Activated naive CD4-positive, alpha-beta T cell (primary cell): ENCODE measurements at places on chromosomes 16 and 17.

- peak; percentile 25 for DNase-seq
These were observed 119.1 kb upstream of the SMURF2 start for GRCh38 chr17:64781014-64781756.

- no peak for DNase-seq
These were observed 41.7 kb downstream of the DNAH17 start for GRCh38 chr17:78535273-78536197.

DNA sequence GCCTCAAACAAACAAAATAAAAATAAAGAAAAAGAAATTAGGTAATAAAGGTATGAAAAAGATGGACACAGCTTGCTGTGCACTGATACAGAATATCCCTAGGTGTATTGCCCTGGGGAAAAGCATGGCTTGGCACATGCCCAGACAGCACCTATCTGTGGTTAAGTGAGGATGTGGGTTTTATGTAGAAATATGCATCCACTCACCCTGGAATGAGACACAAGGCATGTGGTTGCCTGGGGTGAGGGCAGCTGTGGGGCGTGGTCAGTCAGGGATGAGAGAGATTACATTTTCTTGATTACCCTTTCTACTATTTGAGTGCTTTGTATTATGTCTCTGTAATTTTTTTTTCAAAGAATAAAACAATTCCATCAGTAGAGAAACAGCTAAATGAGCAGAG, 6.9 kb downstream of the PLLP start:
- no peak for DNase-seq

DNA sequence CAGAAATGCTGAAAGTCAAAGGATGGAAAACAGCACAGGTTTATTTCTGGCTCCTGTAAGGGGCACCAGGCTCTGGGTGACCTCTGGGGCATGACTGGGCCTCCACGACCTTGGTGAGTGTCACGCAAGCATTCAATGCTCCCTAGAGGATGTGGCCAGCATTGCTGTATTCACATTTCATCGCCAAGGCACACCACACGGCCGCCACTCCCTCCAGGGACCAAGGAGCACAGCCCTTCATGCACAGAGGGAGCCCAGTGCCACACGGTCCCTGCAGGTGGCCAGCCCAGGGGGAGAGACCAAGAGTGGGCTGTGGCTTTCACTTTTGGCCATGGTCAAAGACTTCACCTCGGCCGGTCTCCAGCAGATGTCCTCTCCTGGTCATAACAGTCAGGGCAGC, 137.4 kb upstream of the TNRC6C start:
- DNase-seq, result no peak

DNA sequence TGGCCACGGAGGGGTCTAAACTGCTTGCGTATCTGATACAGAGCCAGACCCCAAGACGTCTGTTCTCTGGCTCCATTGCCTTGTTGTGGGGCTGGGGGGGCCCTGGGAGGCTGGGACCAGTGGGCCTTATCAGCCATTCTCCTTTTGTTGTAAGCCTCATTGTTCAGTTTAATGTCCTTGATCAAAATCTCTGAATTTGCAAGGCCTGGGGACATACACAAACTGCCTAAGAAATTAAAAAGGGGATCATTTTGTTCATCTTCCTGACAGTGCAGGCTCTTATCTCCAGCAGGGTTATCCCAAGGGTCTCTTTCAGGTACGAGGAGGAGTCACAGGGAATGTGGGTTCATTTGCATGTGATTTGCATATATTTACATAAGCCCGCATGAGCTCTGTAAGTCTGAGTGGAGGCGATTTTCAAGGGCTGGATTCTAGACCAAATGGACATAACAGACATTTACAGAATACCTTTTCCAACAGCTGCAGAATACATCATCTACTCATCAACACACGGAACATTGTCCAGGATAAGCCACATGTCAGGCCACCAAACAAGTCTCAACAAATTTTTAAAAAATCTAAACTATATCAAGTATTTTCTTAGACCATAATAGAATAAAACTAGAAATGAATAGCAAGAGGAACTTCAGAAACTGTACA, 269.8 kb downstream of the RBFOX1 start:
- no peak for DNase-seq

- no peak for DNase-seq
These were observed 29.9 kb upstream of the GINS2 start for GRCh38 chr16:85718682-85719081.

- no peak for DNase-seq
These were observed 593 bp downstream of the GFER start for GRCh38 chr16:1984347-1985225.

DNA sequence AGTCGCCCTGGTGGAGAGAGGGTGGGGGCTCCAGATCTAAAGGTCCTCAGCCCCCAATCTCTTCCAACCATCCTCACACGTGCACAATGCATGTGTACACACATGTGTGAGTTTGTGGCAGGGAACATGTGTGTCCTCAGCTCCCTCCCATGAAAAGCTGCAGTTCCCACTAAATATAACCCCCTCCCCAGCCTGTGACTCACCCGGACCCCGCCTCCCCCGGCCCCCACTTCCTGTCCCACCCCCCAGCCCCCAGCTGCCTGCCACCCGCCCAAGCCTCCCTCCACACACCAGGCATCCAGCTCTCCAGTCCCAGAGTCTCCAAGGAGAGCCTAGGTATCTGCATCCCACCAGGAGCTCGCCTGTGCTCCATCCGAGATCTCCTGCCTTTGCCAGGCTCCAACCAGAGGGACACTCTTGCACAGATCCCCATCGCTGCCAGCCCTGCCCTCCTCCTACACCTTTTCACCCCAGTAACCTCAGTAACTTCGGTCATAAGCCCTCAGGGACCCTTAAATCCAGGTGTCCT, 3.9 kb downstream of the DLG4 start:
- DNase-seq, result no peak

- DNase-seq, result peak; percentile 36
These were observed 4.3 kb downstream of the KAT2A start for GRCh38 chr17:42116705-42117396.

GRCh38 chr16:52680993-52681392, 134.1 kb upstream of the TOX3 start:
- DNase-seq, result no peak

DNA sequence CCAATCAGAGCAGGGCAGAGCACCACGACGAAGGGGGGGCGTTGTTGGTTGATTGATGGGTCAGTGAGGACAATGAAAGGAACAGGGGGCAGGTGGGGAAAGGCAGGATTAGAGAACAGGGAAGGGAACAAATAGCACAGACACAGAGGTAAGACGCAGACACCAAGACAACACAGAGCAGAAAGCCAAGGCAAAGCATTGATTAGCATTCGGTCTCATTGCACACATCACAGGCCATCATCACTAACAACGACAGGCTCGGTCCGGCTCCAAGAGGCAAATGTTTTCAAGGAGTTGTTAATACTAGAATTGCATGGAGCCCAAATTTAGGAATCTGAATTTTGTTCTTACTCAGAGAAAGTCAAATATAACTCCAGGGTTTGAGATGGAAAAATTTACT, 34.6 kb upstream of the TRAP1 start:
- no peak for DNase-seq

- no peak for DNase-seq
These were observed 14.9 kb downstream of the CEP131 start for GRCh38 chr17:81207610-81208581.

- DNase-seq, result no peak
These were observed 591.7 kb downstream of the MAF start for GRCh38 chr16:79008869-79009179.

- no peak for DNase-seq
These were observed 11.7 kb upstream of the ANKRD40CL start for GRCh38 chr17:50778988-50779387.

DNA sequence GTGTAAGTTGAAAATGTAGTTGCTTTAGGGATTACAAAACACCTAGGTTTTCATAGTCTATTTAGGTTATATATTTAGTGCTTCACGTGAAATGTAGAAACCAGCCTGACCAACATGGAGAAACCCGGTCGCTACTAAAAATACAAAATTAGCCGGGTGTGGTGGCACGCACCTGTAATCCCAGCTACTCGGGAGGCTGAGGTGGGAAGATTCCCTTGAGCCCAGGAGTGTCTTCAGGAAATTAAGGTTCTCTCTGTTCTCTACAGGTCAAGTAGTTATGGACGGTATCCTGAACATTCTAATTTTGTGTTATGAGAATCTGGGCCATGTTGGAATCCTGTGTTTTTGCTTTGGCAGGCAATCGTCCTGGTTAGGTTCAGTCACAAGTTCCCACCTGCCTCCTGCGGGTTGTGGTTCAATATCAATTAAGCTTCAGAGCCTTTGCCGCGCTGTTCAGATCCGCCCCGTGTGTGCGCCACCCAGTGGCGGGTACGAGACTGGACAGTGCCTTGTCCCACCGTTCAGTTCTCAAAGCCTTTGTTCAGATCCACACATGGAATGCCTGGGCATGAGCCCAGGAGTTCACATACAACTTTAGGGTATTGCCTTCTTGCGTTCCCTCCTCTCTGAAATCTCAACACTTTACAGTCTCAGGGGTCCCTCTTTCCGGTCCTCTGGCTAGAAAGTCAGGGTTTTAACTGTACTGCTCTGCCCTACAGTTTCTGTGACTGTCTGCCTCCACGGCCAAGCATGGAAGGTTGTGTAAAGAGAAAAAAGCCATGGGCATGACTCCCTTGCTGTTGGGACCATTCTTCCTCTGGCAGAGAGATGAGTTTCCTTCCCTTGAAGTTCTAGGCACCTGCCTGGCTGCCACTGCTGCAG, 41.7 kb downstream of the HEATR6 start:
- peak; percentile 54 for DNase-seq

GRCh38 chr16:23960081-23960885, 124.5 kb downstream of the PRKCB start:
- DNase-seq, result no peak

DNA sequence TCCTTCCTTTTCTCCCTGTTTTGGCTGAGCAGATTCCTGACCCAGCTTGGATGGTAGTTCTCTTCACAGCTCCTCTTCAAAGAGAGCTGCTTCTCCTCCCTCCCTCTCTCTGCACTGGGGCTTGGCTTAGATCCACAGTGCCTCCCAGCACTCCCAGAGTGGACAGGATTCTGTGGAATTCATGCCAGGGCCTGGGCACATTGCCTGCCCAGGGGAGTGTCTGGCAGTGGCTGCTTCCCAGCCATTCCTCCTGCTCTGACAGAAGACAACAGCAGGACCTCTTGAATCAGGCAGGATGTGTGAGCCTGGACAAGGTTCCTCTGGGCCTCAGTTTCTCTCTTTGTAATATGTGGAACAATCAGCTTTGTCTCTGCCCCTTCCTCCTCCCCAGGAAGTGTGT, 4.5 kb upstream of the MMP28 start:
- DNase-seq, result no peak

- no peak for DNase-seq
These were observed 53.4 kb downstream of the GRB2 start for GRCh38 chr17:75352079-75352569.

DNA sequence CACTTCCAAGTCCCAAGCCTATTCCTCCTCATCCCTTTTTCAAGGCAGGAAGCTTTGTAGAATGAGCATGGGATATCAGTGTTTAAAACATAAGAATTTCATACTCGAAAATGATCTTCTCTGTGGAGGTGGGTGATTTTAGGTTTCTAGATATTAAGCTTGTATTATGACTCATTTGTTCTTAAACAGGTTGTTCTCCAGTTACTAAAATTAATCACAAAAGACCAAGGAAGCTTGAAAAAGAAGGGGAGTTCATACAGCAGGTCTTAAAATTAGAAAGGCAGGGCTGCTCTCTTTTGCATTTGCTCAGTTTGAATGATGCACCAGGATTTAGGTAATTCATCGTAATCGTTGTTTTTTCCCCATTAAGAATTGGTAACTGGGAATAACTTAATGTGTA, 208.7 kb downstream of the PRKCA start:
- no peak for DNase-seq

DNA sequence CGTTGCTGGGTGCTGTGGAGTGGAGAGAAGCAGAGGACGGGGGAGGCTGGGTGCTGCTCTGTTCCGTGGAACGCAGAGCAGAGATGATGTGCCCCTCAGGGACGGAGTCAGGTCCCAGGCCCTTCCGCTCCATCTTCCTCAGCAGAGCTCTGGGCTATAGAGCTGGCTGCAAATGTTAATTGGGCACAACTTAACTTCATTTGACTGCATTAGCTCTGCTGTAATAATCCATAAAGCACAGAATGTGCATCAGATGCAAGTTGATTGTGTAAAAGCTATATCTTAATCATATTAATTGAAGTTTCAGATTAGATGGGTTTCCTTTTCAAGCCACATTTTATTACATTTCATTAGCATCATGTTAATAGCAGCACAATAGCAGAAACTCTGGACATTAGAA, 212.6 kb downstream of the ABCC12 start:
- no peak for DNase-seq

- DNase-seq, result no peak
These were observed 659.2 kb upstream of the SOX9 start for GRCh38 chr17:71461498-71462169.

DNA sequence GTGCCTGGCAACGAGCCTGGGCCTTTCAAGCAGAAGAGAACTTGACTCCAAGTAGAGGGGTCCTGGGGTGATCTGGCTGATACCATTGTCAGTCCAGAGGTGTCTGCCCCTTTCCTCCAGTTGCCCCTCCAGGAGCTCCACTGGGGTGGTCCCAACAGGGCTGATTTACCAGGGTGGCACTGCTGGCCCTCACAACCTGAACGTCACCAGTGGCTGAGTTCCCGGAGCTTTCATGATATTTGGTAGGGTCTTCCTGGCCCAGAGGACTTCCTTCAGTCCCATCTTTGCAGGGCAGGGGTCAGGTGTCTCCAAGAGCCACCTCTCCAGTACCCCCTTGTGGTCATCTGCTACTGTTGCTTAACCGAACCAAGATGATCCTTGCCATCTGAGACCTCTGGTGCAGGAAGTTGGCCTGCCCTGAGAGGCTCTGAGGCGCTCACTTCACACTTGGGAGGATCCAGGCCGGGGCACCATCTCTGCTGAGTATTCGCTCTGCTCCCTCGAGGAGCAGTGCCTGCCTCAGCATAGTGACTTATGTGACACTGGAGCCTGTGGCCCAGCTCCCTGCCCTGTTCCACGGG, 3.5 kb downstream of the LIMD2 start:
- DNase-seq, result no peak

DNA sequence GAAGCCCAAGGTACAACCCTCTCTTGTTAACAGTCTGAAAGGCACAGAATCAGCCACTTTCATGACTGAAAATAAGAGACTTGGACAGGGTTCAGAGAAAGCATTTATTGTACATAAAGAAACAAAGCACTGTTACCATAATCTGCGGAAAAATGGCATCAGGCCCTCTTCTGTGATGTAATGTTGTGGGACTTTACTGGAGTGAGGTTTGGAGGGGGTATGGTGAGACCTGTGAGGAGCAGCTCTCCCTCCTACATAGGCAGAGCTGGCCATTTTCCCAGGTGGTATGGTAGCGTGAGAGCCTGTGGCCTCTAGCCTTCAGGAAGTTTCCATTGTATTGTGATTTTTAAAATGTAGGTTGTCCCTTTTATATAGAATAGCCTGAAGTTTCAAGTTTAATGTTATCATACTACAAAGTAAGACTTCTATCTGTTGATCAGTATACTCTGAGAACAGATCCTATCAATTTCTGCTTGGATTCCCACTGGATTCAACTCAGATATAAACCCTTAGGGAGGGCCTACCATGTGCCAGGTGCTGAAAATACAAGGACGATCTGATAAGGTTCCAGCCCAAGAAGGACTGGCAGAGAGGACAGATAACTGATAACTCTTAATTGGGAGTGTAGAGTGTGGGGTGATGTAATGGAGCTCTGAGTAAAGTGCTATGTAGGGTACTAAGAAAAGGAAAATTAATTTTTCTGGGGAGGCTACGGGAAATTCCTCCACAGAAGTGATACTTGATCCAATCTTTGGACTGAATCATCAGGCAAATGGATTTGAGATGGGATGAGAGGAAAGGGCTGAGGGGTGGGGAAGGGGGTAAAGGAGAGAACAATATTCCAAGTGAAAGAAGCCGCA, 4.1 kb upstream of the YPEL2 start:
- no peak for DNase-seq

GRCh38 chr17:7445619-7445968, 733 bp downstream of the CHRNB1 start:
- no peak for DNase-seq

- no peak for DNase-seq
These were observed 418.5 kb upstream of the EEF2KMT start for GRCh38 chr16:5516115-5516514.
